ENCODE measurements at places on chromosomes 11 and 22.

DNA sequence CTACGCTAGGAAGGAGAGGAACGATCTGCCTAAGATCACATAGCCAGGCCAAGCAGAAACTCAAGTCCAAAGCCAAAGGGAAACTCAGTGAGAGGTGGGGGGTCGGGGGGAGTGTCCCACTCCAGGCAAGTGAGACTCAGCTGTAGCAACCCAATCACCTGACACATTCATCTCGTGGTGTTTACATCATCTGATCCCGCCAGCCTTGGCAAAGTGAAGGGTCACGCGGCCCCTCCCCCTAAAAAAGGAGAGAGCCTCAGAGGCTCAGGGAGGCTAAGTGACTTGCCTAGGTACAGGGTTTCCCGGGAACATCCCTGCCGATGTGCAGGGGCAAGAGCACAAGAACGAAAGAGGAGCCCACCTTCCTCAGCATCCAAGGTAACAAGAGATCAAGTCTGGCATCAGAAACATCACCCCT is 21.5 kb downstream of the MYH9 start:
- no peak for ATAC-seq

- ATAC-seq = no peak
Observed at GRCh38 chr11:129803533-129803932, 12.1 kb upstream of the TMEM45B start.

DNA sequence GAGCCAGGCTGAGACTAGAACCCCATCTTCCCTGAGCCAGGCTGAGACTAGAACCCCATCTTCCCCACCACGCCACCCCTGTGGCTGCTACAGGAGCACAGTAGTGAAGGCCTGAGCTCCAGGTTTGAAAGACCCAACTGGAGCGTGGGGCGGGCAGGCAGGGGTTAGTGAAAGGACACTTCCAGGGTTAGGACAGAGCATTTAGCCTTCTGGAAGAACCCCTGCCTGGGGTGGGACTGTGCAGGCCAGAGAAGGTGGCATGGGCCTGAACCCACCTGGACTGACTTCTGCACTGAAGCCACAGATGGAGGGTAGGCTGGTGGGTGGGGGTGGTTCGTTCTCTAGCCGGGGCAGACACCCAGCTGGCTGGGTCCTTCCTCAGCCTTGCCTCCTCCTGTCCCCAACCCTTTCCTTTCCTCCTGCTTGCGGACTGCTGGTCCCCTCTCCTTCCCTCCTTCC is 24.1 kb downstream of the SUN2 start:
- ATAC-seq = no peak

DNA sequence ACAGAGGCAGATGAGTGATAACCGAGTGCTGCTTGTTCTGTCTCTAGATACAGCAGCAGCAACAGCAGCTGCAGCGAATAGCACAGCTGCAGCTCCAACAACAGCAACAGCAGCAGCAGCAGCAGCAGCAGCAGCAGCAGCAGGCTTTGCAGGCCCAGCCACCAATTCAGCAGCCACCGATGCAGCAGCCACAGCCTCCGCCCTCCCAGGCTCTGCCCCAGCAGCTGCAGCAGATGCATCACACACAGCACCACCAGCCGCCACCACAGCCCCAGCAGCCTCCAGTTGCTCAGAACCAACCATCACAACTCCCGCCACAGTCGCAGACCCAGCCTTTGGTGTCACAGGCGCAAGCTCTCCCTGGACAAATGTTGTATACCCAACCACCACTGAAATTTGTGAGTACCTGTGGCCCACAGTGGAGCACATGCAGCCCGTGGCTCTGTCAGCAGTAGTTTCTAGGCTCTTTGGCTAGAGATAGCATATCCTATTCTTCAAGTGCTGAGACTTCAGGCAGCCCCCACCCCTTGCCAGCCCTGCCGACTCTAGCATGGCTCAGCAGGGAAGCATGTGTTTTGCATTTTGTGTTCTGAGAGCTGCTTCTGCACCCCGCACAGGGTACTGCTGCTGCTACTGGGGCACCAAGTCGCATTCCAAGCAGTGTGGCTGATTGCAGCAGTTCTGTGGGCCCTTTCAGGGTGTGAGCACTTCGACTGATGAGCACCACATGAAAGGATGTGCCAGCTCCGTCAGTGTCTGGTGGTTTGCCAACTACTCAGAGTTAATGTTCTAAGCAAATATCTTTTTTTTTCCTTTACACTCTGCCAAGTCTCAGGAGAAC is 59.2 kb downstream of the MED15 start:
- ATAC-seq = peak; percentile 27

- ATAC-seq = no peak
Observed at GRCh38 chr11:104332110-104332509, 168.2 kb upstream of the PDGFD start.

DNA sequence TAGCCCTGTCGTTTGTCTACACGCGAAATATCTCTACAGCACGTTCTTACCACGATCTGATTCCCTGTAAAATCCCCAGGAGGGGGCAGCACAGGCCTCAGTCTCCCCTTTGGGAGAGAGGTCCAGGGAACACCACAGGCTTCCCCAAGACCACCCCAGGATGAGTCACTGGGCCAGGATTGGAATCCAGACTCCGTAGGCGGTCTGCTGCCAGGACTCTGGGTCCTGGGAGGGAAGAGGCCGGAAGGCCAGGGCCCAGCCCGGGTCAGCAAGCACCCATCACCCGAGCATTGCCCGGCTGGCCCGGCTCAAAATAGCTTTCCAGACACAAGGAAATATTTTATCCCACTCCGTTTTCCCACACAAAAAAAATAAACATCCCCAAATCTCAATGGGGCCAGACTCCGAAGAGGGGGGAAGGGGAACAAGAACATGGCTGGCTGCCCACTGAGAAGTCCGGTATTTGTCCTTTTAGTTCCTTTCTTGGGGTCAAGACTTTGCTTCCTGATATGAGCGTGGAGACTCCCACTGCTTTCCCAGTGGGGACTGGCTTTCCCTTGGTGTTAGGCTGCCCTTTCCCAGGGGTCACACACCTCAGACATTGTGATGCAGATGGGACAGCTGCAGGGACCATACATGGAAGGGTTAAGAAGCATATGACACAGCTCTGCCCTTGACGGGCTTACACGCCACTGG is 91.3 kb downstream of the LRRC32 start:
- no peak for ATAC-seq

DNA sequence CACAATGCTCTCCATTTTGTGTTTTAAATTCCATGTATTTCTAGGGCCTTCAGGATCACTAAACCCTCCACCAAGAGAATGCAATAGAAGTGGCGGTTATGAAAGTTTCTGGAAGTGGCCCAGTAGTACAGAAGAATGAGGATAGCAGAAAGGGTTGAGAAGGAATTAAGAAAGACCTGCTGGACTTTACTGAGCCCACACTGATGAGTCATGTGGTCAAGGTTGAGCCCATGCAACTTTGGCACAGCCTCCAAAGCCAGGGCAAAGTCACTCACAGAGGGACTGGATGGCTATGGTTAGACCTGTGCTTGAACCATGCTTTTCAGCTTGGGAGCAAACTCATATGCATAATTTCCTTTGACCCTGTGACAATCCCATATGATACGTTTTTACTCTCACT is 102.9 kb upstream of the PLET1 start:
- no peak for ATAC-seq

GRCh38 chr11:126185259-126186024 is 26.0 kb downstream of the RPUSD4 start:
- no peak for ATAC-seq

DNA sequence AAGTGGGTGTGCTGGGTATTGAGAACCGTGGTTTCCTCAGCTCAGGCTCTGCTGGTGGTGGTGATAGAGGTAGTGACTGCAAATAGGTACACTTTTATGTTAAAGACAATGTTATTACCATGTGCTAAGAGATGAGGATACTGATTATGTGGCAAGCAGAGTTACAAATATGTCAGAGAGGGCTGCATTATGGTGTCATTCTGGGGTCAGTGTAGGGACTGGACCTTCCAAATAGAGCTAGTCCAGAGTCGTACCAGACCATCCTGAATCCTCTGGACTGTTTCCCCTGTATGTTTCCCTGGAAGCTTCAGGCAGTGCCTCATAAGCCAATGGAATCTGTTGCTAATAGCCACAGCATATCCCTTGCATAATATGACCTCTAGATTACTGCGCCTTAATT is at the start of gene DNAJB7:
TSS of gene DNAJB7 (minus strand) at position 101 of the 400 bp plus-strand sequence. CDS start 119 bp downstream, outside the sequence.
- ATAC-seq = no peak

DNA sequence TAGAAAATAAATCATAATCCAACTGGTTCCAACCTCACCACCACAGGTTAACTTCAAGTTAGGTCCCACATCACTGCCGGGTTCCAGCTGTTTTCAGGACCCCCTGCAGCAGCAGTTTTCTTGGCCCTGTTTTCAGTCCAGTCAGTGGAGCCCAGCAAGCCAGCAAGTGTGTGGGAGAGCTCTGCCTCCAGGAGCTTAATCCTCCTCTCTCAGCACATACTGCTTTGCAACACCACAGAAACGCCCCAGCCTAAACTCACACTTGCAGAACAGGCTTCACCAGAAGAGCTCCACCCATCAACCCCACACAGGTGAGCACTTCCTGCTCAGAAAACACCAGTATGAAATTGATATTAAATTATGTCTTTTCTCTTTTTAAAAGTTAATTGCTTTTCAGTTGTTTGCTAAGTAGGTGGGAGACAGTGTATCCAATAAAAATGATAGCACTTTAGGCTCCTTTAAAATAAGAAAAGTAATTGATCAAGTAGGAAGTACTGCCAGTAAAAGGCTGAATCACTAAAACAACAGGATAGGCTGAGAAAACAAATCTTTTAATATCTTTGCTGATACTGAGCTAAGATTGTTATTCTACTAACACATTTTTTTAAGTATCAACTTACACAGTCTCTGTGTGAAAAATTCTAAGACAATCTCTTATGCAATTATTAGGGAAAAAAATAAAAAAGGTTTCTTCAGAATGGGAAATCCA is 81.5 kb upstream of the TP53AIP1 start:
- ATAC-seq = no peak

DNA sequence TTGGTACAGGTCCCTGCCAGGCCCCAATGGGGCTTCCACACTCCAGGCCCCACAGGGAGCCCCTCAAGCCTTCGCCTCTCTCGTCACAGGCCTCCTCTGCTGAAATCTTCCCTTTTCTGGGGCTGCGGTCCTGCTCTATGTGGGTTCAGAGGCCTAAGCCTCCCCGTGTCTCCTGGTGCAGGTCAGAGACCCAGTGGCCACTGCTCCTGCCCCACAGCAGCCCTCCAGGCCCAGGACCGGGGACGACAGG is 5.9 kb upstream of the IFITM3 start:
- ATAC-seq = peak; percentile 18

DNA sequence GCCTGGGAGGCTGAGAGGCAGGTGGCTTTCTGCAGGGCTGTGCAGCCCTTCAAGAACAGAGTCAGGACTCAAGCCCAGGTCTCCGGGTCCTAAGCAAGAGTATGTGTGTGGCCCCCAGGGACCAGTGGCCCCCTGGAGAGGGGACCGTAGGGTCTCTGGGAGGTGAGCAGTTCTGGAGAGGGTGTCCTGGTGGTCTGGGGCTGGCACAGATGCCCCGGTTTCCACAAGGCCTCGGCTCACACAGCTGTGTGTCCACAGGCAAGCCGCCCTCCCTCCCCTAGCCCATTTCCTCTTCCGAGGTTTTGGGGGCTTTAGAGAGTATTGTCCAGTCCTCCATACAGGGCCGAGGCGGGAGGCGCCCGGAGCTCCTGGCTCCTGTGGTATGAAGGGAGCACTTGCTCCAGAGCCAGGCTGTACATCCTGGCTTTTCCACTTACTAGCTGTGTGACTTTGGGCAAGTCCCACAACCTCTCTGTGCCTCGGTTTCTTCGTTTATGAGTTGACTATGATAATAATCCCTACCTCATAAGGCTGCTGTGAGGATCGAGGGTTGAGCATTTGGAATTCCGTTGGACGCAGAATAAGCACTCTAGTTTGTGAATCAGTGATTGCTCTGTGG is 3.4 kb upstream of the RPS19BP1 start:
- no peak for ATAC-seq

DNA sequence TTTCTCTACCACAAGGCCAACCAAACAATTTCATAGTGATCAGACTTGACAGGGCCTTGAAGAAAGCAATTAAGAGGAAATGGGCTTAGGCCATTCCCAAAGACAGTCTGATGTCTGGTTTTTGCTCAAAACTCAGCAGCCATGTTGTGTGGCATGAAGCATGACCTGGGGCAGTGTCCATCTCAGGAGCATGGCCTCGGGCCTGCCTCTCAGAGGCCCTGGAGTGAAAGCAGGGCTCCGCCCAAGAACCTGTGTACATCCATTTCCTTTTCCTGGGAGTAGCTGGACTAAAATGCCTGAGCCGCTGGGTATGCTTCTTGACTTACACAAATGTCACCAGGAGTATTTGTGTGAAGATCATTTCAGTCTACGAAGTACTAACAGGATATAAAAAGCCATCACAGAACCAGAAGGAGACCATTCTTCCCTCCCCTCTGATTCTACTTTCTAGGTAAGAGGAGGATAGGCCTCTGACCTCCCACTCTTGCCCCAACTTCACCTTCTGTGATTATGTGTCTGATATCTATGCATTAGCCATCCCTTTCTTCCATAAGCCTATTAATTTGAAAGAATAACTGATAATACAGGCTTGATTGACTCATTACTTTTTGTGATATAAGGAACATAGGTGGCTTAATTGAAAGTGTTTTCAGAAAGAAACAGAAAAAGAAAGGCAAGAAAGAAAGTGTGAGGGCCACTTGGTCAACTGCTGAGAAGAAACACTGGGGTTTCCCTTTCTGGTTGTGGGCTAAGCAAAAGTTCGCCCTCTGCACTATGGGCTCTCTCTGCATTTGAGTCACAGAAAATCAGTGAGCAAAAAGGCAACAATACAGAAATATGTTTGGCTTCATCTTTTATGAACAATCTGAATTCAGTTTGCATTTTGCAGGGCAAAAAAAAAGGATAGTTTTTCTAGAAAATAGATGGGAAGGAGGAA is 188.6 kb upstream of the MTMR2 start:
- peak; percentile 83 for ATAC-seq

DNA sequence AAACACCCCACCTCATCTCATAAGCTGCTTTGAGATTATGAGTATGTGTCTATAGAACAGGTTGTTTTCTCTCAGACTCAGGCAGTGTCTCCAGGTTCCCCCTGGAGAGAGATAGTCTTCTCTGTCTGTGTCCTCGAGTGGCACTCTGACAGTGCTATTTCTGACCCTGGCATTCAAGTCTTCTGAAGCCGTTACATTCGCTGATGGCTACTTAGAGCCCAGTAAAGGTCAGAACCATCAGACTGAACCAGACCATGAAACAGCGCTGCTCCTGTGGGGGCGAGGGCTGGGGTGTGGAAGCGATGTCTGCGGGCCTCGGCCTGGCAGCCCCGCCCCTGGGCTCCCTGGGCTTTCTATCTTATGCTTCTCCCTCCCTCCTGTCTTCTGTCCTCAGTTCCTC is 23.5 kb downstream of the SHISA8 start:
- no peak for ATAC-seq

GRCh38 chr11:71086687-71087258 is 165.6 kb downstream of the SHANK2 start:
- no peak for ATAC-seq

GRCh38 chr11:122306831-122307391 is 190.9 kb upstream of the BLID start:
- no peak for ATAC-seq

GRCh38 chr11:75468534-75469340 is 35.7 kb upstream of the KLHL35 start:
- ATAC-seq = no peak

Data from SK-N-SH treated with all-trans-retinoic acid at 6 μM for 48 hours (cell line).